T-helper 17 cell (primary cell): ENCODE measurements at places on chromosomes 16 and 17. TPM values are rescaled to one million over a fixed set of nuclear protein-coding genes. Genes with fewer than 3 reads are reported as not detected.

- DNase-seq = no peak
Measured at GRCh38 chr17:76560877-76561221, 21.0 kb downstream of the PRCD start.

DNA sequence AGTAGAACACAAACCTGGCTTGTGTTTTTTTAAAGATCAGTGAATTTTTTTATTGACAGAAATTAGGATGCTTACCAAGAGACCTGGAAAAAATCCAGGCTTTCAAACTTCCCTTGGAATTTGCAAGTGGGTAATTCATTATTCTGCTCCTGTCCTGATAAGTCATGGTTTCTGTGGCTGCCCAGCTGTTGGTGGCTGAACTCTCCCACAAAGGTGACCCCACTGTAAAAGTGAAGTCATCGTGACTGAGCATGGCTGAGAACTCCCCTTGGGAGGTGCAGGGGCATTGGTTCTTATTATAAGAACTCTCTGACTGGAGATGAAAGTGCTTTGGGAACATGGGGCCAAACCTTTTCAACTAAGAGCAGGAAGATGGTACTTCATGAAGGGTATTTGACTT is 46.6 kb upstream of the TANC2 start:
- DNase-seq = no peak

GRCh38 chr17:298791-299450 is 53.7 kb downstream of the RPH3AL start:
- DNase-seq = no peak

GRCh38 chr16:87098976-87099720 is 218.0 kb downstream of the C16orf95 start:
- DNase-seq = no peak

DNA sequence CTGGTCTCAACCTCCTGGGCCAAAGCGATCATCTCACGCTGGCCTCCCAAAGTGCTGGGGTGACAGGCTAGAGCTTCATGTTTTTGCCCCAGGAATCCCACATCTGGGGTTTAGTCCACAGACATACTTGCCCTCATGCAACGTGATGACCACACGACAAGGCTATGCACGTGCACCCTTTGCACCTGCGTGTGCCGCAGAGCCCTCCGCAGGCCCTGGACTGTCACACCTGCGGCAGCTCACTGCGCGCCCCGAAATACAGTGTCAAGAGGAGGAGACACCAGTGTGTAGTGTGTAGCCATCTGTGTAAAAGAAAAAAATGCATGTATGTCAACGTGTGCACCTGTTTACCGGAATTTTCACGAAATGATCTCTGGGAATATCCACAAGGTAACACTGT is 3.5 kb upstream of the MYADML2 start:
- DNase-seq = no peak

The ABCC6 gene
- not detected for total RNA-seq

The OR3A3 gene
- total RNA-seq = not detected

The NPB gene
- not detected for total RNA-seq

- DNase-seq = no peak
Measured at GRCh38 chr17:12421646-12422306, 243.9 kb upstream of the MYOCD start.
